ENCODE measurements at places on chromosomes 7 and 10.

DNA sequence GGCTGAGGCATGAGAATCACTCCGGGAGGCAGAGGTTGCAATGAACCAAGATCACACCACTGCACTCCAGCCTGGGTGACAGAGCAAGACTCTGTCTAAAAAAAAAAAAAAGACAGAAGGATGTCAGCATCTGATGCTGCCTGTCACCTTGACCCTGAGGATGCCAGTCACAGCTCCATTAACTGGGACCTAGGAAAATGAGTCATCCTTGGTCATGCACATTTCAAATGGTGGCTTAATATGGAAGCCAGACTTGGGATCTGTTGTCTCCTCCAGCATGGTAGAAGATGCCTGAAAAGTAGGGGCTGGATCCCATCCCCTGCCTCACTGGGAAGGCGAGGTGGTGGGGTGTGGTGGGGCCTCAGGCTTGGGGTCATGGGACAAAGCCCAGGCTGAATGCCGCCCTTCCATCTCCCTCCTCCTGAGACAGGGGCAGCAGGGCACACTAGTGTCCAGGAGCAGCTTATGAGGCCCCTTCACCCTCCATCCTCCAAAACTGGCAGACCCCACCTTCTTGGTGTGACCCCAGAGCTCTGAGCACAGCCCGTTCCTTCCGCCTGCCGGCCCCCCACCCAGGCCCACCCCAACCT is 1.3 kb downstream of the NOS3 start:
- DNase-seq: no peak

GRCh38 chr7:50556247-50556991 is 8.8 kb downstream of the DDC start:
- no peak for DNase-seq

DNA sequence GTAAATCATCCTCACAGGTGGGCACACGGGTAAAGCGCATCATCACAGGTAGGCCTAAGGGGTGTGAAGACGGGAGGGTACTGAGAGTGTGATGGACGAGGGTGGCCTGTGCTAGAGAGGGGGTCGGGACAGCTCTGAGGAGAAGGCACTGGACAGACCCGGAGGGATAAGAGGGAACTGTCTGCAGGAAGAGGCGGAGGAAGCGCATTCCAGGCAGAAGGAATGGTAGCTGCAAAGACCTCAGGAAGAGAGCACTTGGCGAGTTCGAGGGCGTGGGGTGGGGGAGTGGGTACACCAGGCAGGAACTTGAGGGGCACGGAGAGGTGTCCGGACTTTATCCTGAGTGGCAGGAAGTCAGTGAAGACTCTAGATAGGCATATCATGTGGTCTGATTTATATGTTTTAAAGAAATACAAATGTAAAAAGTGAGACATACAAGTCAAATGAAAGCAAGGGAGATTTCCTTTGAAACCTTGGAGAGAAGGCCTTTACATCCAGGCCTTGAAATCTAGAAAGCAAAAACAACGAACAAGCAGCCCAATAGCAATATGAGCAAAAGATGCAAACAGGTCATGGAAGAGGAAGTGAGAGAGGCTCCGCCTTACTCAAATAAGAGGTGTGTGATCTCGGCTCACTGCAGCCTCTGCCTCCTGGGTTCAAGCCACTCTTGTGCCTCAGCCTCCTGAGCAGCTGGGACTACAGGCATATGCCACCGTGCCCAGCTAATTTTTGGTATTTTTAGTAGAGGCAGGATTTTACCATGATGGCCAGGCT is 3.6 kb downstream of the LHPP start:
- no peak for DNase-seq

- no peak for DNase-seq
Measured at GRCh38 chr10:27457966-27458365, 46.1 kb upstream of the RAB18 start.

- no peak for DNase-seq
Measured at GRCh38 chr7:95646350-95646749, 50.0 kb upstream of the PDK4 start.

- DNase-seq: no peak
Measured at GRCh38 chr7:19508821-19509220, 200.0 kb downstream of the POLR1F start.

GRCh38 chr10:104527013-104527412 is 114.1 kb upstream of the SORCS3 start:
- DNase-seq: no peak

DNA sequence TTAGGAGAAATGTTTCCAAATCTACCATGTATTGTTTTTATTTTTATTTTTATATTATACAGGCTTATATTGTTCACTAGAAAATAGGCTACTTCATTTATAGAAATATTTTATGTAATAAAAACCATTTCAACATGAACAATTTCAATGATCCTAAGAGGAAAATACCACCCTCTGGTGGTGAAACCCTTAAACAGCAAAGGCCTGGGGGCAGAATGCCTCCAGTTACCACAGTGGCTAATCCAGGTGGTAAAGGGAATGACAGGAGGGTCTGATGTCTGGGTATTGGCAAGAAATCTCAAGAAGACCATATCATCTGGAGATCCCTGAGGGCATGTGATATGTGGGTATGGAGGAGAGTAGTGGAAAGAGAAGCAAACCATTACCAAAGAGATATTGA is 19.3 kb downstream of the MACC1 start:
- no peak for DNase-seq

DNA sequence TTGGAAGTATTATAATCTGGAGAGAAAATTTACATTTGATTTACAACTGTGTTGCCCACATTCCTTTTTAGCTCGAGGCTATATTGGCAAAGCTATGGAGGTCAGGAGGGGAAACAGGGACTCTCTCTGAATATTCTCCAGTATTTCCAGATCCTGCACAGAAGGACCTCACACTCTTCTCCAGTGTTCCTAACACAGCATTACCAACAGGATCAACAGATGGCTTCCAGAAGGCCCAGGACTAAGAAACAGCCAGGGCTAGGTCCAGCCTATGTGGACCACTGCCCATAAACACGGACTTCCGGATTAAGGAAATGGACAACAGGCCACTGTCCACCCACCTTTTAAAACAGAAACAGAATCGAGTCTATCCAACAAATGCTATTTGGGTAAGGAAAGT is 65.3 kb downstream of the CHCHD3 start:
- DNase-seq: no peak

GRCh38 chr10:95675403-95676116 is 18.2 kb downstream of the TCTN3 start:
- DNase-seq: no peak

DNA sequence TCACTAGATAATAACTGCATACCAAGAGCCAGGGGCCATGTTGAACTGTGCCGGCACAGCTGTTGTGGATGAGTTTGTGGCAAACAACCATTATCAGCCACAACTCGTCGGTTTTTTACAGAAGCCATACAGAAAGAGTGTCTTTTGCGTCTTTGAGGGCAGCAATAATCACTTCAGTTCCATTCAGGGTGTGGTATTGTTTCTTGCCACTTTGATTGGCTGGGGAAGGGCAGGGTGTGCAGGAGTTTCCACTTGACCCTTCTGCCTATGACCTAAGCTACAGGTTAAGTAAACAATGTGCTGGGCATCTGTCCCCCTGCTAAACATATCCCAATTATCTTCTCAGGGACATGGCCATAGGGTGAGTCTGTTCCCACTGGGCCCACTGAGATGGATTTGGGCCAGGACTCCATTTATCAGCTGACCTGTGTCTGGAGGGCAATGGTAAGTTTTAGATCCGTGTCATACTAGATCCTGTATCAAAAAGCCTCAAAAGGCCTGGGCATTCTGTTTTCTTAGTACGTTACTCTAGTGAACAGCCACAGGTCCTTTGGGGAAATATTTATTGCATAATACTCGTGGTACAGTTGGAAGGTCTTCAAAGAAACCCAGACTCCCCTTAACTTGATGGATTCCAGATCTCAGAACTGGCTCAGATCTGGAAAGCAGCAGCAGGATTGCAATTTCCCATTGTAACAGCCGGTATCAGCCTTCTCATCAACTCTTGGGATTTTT is 15.9 kb downstream of the ZNF3 start:
- DNase-seq: no peak

DNA sequence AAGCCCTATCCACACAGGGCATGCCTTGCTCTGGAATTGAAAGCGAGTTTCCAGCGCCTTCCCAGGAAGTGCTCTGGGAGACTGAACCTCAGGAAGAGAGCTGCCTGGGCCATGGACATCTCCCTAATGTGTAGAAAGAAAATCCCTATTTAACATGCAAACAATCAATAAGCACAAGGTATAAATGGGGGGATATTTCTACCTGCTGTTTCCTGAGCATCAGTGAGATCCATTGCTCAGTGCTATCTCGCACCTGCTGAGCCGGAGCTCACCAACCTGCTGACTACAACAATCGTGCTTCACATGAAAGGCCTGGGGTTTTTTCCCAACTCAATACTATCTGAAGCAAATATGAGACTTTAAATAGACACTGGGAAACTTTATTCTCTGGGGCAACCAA is 584.0 kb downstream of the GLRX3 start:
- DNase-seq: no peak

GRCh38 chr10:58307676-58308075 is 27.1 kb upstream of the UBE2D1 start:
- no peak for DNase-seq

DNA sequence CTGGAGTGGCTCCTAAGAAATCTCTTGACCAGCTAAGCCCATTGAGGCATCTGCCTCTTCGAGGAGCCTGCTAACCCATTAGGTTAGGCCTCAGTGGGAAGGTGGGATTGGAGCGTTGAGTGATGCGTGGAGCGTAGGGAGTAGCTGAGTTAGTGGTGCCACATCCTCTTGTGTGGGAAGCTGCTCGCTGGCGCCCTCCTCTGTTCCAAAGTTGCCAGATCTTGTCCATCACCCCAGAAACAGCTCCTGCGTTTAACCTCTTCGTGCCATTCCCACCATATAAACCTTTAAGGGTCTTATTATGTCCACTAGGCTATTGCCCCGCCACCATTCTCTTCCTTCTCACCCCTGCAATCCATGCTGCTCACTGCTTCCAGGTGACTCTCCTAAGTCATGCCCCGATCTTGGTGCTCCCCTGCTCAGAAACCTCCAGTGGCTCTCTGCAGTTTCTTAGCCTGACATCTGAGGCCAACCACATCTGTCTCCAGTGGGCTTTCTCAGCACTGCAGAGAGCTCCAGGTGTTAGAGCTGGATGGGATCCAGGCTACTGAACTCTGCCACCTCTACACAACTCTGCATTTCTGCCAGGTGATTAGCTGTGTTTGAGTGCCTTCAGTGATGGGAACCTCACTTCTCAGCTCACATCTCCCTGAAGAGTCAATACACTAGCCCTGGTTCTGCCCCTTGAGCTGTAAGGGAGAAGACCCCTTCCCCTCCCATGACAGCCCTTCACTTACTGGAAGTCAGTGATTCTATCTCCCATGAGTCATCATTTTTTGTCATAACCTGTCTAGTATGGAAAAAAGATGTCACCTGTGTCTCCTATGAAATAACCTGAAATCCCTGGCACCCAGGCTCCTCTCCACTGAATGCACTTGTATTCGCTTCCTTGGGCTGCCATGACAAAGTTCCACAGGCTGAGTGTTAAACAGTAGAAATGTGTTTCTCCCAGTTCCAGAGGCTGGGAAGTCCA is 65.0 kb upstream of the FGFR2 start:
- DNase-seq: no peak

- no peak for DNase-seq
Measured at GRCh38 chr10:119409906-119410305, 132.6 kb downstream of the RGS10 start.

- no peak for DNase-seq
Measured at GRCh38 chr7:1290026-1290678, 57.5 kb downstream of the UNCX start.

- DNase-seq: no peak
Measured at GRCh38 chr10:52652431-52653262, 119.9 kb downstream of the MBL2 start.

DNA sequence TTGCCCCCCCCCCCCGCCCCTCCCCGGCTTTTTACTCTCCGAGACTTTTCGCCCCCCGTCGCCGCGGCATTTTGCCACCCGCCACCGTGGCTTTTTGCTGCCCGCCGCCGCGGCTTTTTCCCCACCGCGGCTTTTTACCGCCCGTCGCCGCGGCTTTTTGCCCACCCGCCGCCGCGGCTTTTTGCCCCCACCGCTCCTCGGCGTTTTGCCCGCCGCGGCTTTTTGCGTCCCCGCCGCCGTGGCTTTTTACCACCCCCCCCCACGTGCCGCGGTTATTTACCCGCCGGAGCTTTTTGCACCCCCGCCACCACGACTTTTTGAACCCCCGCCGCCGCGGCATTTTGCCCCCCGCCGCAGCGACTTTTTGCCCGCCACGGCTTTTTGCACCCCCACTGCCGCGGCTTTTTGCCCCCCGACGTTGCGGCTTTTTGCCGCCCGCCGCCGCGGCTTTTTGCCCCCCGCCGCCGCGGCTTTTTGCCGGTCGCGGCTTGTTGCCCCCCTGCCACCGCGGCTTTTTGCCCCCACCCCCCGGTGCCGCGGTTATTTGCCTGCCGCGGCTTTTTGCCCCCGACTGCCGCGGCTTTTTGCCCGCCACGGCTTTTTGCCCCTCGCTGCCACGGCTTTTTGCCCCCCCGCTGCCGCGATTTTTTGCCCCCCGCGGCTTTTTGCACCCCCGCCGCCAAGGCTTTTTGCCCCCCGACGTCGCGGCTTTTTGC is 461.1 kb downstream of the ZNF33B start:
- no peak for DNase-seq

DNA sequence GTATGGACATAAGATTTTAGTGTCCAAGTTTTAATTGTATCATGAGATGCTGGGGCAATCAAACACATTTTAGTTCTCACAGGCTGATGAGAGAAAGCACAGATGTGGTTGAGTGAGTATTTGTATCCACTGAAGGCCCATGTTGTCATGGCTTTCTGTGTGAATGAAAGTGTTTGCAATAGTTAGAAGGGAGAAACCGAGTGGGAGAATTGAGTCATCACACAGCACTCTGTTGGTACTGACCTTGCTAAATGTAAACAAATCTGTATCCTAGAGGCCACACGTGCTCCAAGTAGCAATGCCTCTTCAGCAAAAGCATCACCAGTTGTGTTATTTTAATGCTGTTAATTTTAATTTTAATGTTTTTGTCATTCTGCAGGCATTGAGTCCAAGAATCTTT is 121.2 kb downstream of the EMX2 start:
- peak; percentile 53 for DNase-seq

- DNase-seq: peak; percentile 55
Measured at GRCh38 chr10:133315847-133316246, 7.1 kb downstream of the ZNF511 start.

GRCh38 chr7:27242154-27242553 is 448 bp upstream of the EVX1 start:
- DNase-seq: no peak

- no peak for DNase-seq
Measured at GRCh38 chr10:79299397-79300241, 47.6 kb upstream of the PPIF start.

Data from RKO (cell line).